Stimulated activated CD8-positive, alpha-beta memory T cell treated with anti-CD3 and anti-CD28 coated beads, Interleukin-7, amount 100 ng/mL, for 4 hours (primary cell): ENCODE measurements at places on chromosomes 1 and 21.

DNA sequence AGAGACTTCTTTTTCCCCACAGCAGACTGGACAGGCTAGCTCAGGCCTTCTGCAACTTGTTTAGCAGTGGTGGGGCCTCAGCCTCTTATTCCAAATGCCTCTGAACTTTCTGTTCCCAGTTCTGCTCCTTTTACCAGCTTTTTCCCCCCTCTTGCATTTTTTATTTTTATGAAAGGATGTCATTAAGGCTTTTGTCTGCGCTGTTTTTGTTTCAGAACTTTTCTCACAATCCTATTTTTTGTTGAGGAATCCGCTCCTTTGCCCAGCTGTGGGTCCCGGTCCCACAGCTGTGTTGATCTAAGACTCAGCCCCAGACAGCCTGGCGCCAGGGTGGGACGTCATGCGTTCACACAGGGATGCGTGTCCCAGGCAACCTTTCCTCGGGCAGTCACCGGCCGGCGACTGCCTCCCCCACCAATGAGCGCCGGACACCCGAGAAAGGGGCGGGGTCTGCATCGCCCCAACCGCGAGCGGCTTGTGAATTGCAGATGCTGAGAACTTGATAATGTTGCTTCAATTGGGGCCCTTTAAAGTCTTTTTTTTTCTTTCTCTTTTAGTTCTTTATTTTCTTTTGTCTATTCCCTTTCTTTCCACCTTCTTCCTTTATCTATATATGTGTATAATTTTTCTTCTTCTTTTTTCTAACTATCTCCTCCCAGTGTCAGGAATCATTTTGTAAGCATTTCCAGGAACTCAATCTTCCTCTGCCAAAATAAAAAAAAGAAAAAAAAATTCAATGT, 3.0 kb upstream of the ID3 start:
- no peak for DNase-seq

DNA sequence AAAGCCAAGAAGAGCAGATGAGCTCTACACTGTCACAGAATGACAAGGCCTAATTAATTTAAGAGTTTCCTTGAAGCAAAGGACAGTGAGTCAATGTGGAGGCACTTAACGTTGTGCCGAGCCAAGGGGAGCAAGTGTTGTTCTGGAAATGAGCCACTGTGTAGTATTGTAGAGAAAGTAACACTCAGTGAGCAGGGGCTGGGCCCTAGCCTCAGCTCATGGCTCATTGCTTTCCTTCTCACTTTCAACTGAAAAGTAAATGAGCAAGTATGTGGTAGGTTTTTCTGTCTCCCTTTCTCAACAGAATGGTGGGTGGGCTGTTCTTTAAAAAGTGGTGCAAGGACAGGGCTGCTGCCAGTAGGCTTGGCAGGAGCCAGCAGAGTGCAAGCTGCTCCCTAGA, 11.8 kb upstream of the KIAA0040 start:
- DNase-seq = no peak

DNA sequence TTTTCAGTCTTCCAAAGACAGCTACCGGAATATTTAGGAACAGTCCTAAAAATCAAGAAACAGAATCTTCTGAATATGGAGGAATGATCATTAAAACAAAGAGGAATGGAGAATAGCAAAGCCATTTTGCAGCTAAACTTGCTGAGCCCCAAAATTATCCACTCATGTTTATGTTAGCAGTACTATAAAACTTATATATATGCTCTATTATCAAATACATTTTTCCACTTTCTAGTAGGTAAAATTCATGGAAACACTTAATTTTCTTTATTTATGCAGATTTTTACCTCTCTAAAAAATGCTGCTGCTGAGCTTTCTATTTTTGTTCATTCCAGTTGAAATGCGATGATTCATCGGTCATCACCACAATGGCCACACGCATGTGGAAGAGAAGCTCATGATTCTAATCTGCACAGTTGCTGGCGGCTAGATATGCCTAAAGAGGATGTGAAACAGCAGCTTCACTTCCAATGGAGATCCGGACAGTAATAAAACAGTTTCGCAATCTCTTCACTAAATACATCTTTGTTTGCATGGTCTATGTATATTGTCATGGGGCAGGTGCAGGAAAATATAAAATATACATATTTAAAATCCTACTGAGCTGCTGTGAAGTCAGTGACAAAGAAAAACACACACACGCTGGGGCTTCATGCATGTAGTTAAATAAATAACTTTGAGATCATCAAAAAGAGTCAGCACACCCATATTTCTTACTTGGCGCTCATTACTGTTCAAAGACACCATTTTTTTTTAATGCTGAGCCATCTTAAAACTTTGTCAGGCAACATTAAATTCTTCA, 292.2 kb downstream of the SMYD3 start:
- no peak for DNase-seq

- no peak for DNase-seq
Observed at GRCh38 chr1:55399346-55399745, 184.2 kb upstream of the USP24 start.

GRCh38 chr1:243343970-243344937, 88.4 kb downstream of the SDCCAG8 start:
- DNase-seq = no peak

DNA sequence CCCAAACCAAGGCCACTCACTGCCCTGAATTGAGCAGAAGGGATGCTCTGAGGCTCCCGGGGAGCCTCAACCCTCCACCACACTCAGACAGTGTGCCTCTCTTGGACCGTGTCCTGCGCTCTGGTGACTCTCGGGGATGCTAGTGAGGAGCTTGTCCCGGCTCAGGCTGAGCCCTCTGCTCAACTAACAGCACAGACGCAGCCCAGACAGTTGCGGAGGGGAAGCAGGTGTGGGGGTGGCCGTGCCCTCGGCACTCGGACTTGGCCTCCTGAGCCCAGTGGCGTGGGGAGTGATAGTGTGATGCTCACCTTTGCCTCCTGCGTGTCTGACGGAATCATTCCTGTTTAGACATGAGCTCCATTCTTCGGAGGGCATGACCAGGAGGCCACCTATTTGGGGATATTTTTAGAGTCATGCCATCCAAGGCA, 15.4 kb upstream of the SLC19A1 start:
- no peak for DNase-seq

DNA sequence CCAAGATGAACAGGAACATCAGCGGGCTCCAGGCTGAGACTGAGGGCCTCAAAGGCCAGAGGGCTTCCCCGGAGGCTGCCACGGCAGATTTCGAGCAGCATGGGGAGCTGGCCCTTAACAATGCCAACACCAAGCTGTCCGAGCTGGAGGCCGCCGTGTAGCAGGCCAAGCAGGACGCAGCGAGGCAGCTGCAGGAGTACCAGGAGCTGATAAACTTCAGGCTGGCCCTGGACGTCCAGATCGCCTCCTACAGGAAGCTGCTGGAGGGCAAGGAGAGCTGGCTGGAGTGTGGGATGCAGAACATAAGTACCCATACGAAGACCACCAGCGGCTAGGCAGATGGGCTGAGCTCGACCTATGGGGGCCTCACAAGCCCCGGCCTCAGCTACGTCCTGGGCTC, 823.4 kb upstream of the NEGR1 start:
- DNase-seq = no peak

- DNase-seq = no peak
Observed at GRCh38 chr1:90579212-90579802, 137.8 kb downstream of the BARHL2 start.

DNA sequence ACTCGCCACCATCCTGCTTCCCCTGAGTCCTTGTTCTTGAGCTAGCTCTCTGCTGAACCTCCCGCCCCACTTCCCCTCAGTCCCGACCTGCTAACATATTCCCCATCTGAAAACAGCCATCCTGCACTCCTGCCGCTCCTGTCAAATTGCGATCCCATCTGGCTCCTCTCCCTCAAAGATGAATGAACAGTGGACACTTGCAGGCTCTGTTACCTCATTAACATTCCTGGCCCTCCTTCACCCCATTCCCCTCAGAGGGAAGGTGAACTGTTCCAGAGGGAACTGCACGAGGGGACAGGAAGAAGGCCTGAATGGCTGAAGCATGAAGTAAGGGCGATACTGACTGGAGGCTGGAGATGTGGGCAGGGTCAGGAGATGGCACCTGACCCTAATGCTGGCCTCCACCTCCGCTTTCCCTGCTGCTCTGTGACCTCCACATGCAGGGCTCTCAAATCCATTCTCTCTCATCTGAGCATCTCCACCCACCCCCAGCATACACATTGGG, 7.4 kb upstream of the CELSR2 start:
- no peak for DNase-seq

DNA sequence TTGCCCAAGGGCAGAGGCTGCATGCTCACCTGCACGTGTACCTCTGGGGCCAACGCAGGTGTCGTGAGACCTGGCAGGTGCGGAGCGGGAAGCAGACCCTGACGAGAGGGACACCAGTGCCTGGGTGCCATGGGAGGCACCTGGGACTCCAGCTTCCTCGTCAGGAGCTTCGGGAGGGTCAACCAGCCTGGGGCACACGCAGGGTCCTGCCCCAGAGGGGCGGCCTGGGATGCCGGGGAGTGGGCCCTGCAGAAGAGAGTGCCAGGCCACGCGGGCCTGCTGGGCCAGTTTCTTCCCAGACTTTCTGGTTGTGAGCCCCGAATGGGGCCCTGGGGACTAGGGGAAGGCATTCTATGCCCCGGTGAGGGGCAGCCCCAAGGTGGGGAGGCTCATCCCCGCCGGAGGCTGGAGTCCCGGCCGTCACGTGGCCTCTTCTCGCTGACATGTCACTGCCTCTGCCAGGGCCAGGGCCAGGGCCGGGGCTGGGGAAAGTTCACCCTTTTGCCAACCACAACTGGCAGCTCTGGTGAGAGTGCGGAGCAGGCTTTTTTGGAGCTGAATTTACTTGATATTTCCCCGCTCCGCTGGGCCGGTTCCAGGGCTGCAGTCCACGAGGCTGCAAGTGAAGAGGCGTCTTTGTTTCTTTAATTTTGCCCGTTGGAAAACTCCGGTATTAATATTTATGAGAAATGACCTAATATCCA, 38.5 kb upstream of the ACTRT2 start:
- no peak for DNase-seq
